ENCODE measurements at places on chromosomes 5 and 9.

DNA sequence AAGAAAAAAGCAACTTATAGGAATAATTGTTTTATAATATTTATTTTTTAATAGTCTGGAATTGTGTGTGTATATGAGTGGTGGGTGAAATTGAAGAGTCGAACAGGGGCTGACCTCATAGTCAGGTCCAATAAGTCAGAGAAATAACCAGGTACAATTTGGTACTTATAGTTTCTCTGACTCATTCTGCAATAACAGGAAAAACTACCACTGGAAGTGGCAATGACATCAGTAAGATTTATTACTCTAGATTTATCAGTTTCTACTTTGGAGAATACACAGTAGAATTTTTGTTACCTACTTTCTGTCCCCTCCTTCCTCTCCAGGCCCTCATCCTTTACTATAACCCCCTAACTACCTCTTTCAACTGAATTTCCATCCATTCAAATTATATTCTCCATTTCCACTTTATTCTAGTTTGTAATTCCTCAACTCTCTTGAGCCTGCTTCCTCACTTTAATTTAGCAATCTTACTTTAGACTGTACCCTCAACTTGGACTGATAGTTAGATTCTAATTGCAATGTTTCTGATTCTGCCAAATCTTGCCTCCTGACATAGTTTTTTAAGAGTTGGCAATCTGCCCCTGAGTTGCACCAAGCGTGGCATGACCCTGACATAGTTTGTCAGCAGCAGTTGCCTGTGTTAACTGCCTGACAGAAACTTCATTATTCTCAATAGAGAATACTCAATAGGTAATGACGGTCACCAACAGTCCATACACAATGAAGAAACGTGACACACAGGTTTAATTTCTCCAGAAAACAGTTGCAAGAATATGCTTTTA, 475.3 kb upstream of the RIOK2 start:
- DNase-seq, result no peak

GRCh38 chr5:74546796-74547195, 93.7 kb downstream of the ENC1 start:
- DNase-seq, result no peak

DNA sequence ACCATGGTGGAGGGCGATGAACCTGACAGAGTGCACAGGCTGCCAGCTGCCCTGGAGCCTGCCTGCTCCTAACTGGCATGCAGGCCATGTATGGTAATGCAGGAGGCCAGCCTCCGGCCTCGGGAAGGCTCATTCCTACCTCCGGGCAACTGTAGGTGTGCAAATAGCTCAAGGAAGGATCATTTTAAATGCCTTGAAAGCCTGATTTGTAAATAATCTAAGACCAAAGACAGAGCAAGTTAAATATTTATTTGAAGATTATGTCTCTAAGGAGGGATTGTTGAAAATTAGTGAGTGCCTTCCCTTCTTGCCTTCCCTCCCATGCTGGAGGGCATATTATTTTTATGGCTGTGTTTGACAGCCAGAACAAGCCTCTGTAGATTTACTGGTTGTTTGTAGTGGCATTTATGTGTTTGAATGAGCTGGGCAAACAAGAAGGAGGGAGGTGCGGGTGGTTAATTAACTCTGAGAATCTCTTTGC, 285.7 kb upstream of the TUT7 start:
- no peak for DNase-seq

DNA sequence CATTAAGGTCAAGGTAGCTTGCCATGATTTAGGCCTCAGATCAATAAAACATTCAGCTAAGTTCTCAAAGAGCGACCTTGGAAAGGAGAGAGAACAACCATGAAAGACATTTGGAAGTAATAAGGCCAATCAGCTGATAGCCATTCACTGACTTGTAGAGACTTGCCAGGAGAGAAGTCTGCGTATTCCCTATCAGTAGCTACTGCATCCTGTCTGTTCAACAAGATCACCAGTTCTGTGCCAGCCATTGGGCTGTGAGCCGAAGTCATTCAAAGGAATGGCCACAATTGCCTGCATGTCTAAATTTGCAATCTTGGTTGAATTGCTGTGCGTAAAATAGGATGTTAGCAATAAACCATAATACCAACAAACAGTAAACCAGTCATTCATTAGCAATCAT, 219.8 kb downstream of the FBXL7 start:
- DNase-seq, result no peak

DNA sequence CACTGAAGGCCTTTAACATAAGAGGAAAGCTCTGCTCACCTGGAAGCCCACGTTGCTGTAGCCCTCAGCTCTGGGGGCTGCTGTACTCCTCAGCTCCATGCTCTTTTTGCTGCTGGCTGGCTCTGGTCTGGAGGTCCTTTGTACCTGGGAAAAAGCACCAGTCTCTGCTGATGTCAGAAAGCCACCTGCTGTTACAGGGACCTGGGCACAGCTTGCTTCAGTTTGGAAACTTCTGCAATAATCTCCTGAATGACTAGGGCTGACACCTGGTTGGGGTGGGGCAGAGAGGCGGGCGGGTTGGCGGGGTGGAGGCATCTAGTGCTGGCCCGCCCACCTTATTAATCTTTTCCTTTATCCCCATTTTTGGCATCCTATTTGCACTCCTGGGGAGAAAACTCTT, at the start of gene SLC28A3:
Gene SLC28A3 (minus strand): TSS at position 224 of the 400 bp plus-strand sequence. CDS start 125 bp downstream, at position 99.
- no peak for DNase-seq

DNA sequence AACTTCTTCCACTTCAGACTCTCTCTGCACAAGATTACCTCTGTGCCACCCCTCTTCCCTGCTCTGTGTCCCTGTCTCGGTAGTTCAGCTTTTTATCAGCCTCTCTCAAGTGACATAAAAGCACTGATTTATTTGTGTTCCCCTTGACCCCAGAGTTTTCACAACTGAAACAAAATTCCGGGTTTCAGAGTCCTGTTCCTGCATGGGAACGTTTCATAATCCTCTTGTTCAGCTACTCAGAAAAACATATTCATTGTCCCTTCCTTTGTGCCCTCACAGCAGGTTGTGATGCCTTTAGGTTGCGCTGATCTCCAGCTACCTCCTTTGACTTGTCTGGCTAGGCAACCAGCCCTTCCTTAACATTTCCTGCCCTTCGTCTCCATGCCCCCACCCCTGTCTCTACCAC, 13.7 kb upstream of the ITGA1 start:
- DNase-seq, result no peak

- no peak for DNase-seq
These were observed 204.8 kb upstream of the HAPLN1 start for GRCh38 chr5:83925321-83925954.

- no peak for DNase-seq
These were observed 587 bp downstream of the OR2Y1 start for GRCh38 chr5:180739271-180739670.

- no peak for DNase-seq
These were observed 243.4 kb upstream of the KLF4 start for GRCh38 chr9:107732781-107733522.

DNA sequence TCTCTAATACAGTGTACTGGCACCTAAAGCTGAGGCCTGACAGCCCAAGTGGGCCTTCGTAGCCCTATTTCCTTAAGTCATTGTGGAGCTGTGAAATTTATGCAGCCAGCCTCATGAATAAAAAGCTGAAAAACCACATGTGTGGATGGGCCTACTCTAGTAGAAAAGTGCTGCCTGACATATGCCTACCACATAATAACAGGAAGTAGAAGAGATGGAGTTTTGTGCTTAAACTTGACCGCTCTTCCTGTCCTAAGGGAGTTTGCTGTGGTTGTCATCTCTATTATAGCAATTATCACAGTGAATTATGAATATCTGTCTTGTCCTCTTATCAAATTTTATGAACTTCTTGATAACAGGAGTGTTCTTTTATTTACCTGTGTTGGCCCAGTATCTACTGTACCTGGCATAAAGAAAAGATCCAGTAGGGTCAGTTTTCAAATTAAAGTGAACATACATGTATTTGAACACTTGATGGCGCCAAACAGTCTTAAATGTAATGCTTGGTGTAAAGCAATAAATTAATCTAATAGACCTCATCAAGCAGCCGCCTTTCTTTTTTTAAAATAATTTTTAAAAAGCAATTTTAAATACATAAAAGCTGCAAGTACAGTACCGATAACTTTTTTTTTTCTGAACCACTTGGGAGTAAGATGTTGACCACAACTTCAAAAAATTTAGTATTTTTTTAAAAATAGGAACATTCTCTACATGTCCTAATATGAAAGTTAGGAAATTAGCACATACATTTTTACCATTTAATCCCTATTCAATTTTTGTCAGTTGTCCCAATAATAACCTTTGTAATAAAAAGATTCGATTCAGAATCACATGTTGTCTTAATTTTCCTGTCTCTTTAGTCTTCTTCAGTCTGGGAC, 51.0 kb downstream of the FKTN start:
- peak; percentile 27 for DNase-seq

DNA sequence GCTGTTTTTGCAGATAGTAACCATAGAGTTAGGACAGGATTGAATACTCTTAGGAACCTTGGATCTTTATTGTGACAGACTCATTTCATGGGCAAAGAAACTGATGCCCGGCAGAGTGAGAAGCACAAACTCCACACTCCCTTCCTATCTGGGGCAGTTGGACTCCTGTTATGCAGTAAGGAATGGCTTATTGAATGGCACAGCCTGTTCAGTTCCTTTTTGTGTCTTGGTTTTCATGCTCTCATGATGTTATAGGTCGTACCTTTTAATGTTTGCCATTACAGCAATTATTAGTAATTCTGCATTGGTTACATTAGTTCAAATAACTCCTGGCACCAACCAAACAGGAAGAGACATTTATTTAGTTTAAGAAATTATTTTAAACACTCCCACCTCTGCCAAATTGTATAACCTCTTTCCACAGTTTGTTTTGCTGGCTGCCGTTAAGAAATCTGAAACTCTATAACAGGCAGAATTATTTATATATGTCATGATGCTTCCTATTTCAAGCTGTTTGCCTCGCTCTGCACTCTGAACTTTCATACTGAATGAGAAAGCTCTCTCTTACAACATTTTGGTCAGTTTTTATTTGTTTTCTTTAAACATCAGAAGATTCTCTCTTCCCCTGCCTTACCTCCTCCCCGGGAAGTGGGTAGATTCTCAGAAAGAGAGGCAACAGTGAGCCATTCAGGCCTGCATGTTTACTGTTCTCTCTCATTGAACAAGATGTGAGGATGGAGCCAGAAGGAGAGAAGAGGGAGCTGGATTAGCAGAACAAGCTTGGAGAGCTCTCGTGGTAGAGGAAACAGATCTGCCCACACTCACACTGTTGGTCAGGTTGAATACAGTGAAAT, 144.4 kb downstream of the ARHGEF28 start:
- no peak for DNase-seq

DNA sequence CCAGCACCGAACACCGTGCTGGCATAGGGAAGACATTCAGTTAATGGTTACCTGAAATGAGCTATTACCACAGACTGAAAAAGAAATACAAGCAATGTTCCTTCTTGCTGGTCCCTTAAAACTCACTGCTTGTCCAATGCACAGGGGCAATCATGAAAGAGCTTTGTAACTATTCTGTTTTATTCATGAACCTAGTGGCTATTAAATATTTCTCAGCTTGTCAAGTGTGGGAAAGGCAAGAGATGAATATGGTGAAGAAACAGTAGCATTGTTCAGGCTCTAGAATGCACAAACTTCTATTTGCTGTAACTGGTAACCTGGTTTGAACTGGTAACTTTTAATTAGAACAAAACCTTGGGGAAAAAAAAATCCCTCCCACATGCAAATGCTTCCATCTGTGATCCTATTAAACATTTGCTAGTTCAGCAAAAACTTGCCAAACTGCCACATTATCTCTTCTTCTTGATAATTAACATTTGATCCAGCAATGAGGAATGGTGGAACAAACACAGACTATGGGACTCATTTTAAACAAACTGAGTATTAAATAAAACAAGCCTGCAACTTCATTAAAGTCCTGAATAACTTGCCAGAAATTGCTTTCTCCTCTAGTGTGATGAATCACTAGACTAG, 36.1 kb downstream of the YIPF5 start:
- DNase-seq, result no peak

DNA sequence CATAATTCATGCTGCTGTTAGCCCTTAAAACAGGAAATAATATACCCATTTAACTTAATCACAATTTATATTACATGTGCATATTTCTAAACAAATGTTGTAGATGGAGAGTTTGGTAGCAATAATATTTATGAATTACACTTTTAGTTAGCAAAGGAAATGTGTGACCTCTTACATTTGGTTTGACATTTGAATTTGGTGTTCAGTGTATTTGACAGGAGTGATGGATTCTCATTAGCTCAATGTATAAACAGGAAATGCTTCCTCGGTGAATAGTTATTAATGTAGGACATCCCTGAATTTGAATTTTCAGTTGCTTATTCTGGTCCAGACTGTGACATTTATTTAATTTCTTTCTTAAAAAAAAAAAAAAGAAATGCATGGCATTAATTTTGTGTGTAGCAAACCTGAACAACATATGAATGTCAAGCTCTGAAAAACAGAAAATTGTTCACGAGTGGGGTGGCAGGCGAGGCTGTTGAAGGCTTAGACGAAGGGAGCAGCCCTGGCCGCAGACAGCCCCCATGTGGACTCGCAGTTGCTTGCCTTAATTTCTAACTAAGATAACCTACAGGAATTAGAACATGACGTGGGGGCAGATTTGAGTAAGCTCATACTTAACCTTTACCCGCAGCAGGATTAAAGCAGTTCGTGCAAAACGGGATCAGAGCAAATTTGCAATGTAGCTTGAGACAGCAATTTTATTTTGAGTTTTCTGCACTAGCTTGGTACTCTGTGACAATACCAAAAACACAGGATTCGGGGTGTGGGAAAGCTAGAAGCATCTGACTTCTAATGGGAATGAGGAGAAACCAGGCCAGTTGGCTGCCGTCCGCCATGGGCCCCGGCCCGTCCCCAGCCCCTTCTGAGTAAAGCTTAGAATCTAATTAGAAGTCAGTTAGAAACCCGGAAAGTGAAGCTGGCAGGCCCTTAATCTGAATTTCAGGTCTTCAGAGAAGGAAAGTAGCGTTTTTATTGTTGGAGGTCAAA, 134.3 kb downstream of the MACROH2A1 start:
- DNase-seq, result no peak

DNA sequence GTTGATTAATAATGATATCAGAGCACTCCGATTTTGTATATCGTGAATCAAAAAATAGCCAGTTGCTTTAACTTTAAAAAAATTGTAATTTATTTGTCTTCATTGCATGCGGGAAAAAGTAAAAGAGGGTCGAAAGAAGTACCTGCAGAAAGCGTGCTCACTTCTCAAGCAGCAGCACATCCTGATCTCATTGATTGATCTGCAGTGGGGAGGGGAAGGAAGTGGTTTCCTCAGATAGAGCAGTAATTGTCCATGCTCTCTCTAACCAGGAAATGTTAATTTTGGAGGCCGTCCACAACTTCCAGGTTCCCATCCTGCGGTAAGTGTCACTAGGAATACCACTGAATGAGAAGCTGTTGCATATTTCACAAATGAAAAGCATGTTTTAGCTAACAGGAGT, 63.2 kb downstream of the SYK start:
- DNase-seq, result no peak

GRCh38 chr9:6873857-6874256, 116.1 kb downstream of the KDM4C start:
- DNase-seq, result no peak

Measured in right renal cortex interstitium (tissue), 3 donors.